ENCODE measurements at places on chromosomes 5 and 9.
A peak's percentile ranks its signal among the peaks of the same experiment; 100 is the strongest.

DNA sequence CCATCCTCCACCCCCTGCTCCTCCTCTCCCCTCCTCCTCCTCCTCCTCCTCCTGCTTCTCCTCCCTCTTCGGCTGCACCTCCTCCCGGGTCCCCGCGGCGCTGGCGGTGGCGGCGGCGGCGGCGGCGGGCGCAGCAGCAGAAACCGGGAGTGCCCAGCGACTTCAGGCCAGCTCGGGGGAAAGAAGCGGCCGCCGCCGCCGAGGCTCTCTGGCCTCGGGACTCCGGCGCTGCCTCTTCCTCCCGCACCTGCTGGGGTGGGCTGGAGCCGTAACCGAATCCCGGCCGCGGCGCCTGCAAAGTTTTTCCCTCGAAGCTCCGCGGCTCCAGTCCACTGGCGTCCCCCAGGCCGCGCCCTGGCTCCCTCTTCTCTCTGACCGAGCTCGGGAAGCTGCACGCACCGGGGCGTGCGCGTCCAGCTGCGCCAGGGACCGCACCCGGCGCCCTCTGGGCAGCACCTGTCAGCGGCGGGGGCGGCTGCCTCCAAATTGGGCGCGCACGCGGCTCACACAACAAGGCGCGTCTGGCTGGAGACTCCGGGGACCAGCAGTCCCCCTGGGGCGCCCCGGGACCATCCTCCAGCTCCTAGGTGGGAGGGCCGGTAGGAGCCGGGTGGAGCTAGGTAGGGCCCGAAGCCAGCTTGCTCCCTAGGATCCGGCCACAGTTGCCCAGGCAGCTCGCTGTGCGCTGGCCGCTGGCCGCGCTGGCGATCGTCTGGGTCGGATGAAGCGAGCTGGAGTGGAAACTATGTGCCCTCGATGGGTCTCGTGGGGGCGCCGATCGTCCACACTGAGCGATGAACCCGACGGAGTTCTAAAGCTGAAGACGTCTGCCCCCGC is at the start of gene MCTP1:
Gene MCTP1 (minus strand): TSS at position 523 of the 837 bp plus-strand sequence.
- peak; percentile 89 for DNase-seq

DNA sequence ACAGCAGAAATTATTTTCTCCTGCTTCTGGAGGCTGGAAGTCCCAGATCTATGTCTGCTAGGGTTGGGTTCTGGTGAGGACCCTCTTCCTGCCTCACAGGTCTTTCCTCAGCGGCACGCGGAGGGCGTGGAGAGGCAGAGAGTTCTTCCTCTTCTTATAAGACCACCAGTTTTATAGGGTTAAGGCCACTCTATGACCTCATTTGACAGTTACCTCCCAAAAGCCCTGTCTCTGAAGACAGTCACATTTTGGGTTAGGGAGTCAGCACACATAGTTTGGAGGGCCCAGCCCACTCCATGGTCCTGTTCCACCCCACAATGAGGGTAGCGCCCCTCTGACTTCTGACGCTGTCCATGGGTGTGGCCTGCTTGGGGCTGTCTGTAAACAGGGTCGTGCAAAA is 46.7 kb downstream of the TRIP13 start:
- no peak for DNase-seq

- no peak for DNase-seq
These were observed 81.9 kb upstream of the ARRDC3 start for GRCh38 chr5:91464886-91465646.

GRCh38 chr5:11684607-11685006 is 219.6 kb downstream of the CTNND2 start:
- no peak for DNase-seq

GRCh38 chr9:114880291-114880745 is 50.1 kb downstream of the TNFSF8 start:
- DNase-seq, result no peak

DNA sequence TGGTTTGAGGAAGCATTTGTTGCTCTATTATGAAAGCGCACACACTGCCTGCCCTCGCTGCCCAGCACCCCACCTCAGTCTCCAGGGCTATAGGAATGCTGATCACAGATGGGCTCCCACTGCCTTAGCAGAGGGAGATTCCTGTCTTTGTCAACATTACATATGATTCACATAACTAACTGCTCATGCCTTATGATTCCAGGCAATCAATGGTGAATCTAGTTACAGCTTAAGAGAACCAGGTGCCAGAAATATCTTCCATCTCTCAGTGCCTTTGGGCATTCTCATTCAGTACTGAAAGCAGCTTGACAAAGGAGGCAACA is 458.9 kb upstream of the C9orf72 start:
- DNase-seq, result no peak

GRCh38 chr5:146565764-146566367 is 49.9 kb upstream of the GPR151 start:
- peak; percentile 63 for DNase-seq

GRCh38 chr5:153866176-153866575 is 172.5 kb downstream of the FAM114A2 start:
- DNase-seq, result no peak

DNA sequence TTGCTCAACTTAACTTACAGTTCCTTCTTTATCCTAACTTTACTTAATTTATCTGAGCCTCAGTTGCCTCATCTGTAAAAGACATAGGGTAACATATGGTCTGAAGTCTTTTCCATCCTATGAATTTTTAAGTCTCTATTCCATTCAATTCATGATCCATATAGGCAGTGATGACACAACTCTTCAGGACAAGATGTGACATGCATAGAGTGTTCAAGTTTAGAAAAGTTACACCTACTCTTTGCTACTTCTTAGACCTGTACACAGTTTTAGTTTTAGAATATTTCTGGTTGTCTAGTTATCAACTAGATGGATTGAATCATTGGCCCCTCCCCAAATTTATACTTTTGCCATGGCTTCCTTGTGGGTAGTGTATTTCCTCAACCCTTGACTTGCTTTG is 50.7 kb upstream of the ELL2 start:
- no peak for DNase-seq

- no peak for DNase-seq
These were observed 286.8 kb downstream of the ARHGAP26 start for GRCh38 chr5:143056792-143057579.

DNA sequence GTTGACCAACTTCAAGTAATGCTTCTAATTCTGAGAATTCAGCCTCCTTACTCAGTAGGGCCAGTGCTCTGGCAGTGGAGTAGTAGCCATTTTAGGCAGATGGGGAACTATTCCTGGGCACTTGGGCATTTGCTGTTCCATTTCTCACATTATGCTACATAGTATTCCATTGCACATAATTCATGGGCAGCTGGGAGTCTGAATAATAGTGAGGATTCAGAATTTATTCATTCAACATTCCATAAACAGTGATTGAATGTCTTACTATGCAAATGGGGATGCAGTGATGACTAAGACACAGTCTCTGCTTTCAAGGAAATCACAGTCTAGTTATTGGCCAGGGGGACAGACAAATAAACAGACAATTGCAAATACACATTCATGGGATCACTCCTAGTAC is 301.0 kb upstream of the KCNN2 start:
- no peak for DNase-seq

GRCh38 chr9:120524038-120524437 is 55.9 kb downstream of the CDK5RAP2 start:
- no peak for DNase-seq

DNA sequence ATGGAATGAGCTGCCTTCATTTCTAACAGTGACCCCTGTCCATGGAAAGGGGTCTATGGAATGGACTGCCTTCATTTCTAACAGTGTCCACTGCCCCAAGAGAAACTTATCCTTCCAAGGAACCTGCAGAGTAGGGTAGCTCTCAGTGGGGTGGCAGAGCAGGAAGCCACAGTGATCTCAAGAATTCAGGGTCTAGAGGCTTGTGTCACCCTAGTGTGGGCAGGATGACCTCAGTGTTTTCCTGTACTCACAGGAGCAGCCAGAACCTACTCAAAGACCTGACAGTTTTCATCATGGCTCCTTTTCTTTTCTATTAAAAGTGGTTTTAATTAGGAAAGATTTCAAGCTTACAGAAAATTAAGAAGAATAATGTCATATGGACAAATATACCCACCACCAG is 27.5 kb downstream of the SEC61B start:
- no peak for DNase-seq

DNA sequence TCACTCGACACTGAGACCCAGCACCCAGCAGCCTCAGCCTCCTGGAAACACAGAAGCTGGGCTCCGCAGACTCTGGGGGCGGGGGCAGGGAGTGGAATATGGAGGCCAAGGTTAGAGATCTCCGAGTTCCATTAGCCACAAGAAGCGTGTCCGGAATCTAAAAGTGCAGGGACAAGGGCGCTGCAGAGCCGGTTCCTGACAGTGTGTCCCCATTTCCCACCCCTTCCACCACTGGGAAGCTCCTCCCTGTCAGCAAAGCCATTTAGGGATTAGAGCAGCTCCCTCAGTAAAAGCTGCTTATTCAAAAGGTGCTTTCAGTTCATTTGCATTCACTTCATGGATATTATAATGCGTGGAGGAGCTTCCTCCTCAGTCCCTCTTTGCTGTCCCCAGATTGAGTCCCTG is 74.1 kb upstream of the HSPA9 start:
- DNase-seq, result peak; percentile 55

DNA sequence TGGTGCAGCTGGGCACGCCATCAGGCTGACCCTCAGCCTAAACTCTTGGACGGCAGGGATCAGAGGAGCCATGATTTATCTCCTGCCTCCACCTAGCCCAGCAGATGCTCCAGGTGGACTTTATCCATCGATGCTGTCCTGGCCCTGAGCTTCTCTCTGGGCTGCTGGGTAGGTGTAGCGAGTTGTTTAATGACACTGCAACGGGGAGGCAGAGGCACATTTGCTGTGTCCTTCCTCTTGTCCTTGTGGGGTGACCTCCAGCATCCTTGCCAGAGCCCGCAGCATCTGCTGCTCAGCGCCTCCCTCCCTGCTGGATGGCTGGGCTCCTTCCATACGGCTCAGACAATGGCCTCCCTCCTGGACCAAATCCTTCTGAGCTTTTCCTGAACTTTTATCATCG is 103.1 kb upstream of the IRX4 start:
- DNase-seq, result no peak

DNA sequence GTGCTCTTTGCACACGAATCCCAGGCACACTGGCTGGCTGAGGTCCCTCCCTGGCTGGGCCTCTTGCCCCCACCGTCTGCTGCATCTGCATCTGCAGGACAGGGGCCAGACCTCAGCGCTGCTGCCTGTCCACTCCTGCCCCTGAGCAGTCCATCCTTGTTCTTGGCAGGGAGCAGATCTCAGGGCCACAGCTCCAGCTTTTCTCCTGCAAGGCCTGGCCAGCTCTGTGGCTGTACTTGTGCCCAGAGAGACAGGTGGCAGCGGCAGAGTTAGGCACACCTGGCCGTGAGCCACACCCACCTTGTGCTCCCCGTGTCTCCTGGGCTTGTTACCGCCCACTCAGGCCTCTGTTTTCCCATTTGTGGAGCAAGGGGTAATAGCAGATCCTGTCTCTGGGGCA is 13.9 kb downstream of the NEK6 start:
- DNase-seq, result no peak

- DNase-seq, result peak; percentile 66
These were observed 16.8 kb upstream of the ACTBL2 start for GRCh38 chr5:57499262-57500050.

- DNase-seq, result peak; percentile 63
These were observed 167.6 kb upstream of the MAP1B start for GRCh38 chr5:71939452-71940230.

DNA sequence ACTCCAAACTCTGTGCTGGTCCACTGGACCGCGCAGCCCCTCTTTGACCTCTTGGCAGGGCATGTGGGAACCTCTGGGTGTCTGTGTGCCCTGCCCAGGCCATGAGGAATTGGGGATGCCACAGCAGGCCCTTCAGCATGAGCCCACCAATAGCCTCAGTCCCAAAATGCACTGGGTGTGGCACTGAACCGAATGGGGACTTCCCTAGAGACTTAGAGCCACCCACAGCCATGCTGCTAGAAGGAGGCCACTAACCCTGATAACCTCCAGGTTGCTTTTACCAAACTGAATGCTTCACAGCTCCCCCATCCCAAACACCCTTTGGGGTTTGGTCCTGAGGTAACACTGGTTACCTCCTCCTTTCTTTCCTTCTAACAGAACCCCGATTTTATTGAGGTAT is 302.7 kb downstream of the PIK3R1 start:
- DNase-seq, result no peak

GRCh38 chr9:129934780-129935179 is 99.5 kb downstream of the USP20 start:
- DNase-seq, result no peak

DNA sequence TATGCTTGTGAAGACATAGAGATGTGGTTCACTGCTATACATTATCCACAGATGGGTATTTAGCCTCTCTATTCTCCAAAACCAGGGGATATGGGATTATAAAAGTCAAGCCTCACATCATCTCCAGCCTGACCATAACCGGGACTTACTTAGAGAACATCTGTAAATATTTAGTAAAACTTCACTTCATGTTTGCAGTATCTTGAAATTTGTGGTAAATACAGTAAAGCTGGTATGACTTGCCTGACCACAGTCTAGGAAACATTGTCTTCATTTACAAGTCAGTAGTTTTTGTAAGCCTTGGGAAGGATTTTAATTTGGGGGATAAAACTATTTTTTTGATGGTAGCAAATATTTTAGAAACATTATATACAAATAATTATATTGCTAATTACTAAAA is 64.2 kb downstream of the MAST4 start:
- no peak for DNase-seq

- DNase-seq, result no peak
These were observed 57.8 kb downstream of the ELL2 start for GRCh38 chr5:95903838-95904237.

- peak; percentile 83 for DNase-seq
These were observed 24.9 kb upstream of the SH3PXD2B start for GRCh38 chr5:172479034-172479783.

- DNase-seq, result no peak
These were observed 39.4 kb upstream of the MAP1B start for GRCh38 chr5:72067682-72068470.

- DNase-seq, result no peak
These were observed 31.4 kb upstream of the LPCAT1 start for GRCh38 chr5:1555011-1555807.

GRCh38 chr5:72438141-72438540 is 69.1 kb downstream of the ZNF366 start:
- DNase-seq, result no peak

- DNase-seq, result no peak
These were observed 355.4 kb downstream of the CAAP1 start for GRCh38 chr9:26537211-26537610.

GRCh38 chr9:120324461-120324860 is 255.5 kb downstream of the CDK5RAP2 start:
- DNase-seq, result no peak

DNA sequence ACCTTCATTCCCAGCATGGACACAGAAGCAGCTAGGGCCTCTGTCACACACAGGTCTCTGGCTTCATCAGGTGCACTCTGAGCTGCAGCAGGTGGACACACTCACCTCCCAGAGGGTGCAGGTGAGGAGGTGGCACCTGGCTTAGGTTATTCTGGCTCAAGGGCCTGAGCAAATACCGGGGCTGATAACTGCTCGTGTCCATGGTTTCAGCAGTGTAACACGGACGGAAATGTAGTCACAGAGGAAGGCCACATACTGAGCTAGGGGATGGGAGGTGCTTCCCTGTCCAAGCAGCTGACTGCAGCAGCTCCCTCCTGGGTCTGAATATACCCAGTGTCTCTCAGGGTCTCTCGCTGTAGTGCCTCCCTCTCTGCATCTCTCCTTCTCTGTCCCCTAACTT is 5.7 kb downstream of the PHF2 start:
- DNase-seq, result no peak

- DNase-seq, result no peak
These were observed 111.2 kb downstream of the ZNF354C start for GRCh38 chr5:179171251-179171815.

- DNase-seq, result no peak
These were observed 716.5 kb upstream of the C9orf72 start for GRCh38 chr9:28289746-28290145.
